ENCODE measurements at places on chromosomes 2 and 18. TPM values are rescaled to one million over a fixed set of nuclear protein-coding genes. Genes with fewer than 3 reads are reported as not detected.

DNA sequence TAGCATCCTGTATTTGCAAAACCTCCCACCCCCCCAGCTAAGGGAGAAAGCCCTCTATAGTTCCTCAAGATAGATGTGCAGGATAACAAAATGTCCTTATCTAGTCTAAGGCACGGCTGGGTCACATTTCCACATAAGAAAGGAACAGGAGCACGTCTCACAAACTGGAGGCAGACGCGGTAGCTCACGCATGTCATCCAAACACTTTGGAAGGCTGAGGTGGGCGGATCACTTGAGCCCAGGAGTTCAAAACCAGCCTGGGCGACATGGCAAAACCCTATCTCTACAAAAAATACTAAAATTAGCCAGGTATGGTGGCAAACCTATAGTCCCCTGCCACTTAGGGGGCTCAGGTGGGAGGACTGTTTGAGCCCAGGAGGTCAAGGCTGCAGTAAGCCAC lies 9.3 kb downstream of the SF3B1 start:
- DNase-seq, result no peak

The SELENOI gene
- 20.6 TPM for total RNA-seq

The SPAG16 gene
- total RNA-seq, result 32.6 TPM

DNA sequence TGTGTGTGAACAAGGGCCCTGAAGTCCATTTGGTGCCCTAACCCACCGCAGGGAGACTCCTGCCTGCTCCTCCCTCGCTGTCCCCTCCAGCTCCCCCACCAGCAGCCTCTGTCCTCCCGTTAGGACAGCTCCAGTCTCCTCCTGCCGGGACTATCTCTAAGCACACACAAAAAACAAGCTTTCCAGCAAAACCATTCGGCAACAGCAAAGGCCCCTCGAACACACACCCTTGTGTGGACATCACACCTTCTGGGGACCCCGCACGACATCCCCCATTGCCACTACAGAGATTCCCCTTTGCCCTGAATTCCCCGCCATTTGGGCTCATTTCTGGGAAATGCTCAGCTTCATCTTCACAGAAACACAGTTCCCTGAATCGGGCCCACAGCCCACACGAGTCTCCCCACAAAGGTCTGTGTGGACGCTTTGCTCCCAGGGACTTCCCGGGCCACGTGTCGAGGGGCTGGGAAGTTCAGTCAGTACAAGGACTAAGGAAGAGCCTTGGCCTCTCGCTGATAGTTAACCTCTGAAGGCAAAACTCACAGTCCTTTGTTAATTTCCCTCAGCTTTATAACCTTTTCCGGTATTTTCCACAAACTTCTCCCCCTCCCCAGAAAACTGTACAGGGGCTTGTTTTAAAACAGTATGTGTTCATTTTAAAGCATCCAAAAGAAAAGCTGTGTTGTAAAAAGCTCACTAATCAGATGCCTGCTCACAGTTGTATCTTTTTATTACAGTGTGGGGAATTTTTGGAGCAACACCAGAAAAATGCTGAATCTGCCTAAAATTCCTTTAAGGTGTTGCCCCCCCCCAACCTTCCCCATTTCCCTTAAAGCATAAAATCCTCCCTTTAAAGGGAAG lies 25.9 kb downstream of the SMAD7 start:
- DNase-seq, result no peak

DNA sequence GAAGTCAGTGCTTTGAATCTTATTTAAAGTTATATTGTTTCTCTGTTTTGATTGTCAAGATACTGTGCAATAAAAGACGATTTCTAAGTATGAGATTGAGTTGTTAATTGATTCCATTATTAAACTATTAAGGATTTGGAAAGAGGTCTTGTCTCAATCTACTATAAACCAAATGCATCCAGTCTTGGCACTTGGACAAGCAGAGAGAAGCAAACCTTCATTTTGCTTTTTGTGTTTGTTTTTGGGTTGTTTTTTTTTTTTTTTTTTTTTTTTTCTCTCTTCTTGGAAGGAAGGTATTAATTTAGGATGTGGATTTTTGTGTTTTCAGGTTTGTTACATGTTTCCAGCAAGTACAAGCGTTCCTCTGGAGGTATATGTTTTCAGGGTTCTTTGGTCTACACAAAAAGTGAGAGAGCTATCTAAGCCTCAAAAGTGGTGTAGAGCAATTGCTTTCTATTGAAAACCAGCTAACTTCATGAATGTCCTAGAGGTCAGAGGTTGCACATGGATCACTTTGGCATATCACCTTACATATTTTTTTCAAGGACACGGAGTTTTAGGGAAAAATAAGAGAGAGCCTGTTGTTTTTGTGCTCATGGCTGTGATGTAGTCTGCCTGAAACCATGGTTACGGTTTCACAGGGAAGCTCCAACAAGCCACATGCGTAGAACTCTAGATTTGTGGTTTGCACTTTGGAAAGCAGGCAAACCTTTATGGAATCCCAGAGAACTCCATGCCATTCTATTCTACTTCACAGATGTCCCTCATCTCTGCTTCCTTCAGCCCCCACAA lies 1.8 kb downstream of the PRKCE start:
- DNase-seq, result peak; percentile 13

GRCh38 chr2:36729067-36729466 lies 32.6 kb downstream of the VIT start:
- no peak for DNase-seq

DNA sequence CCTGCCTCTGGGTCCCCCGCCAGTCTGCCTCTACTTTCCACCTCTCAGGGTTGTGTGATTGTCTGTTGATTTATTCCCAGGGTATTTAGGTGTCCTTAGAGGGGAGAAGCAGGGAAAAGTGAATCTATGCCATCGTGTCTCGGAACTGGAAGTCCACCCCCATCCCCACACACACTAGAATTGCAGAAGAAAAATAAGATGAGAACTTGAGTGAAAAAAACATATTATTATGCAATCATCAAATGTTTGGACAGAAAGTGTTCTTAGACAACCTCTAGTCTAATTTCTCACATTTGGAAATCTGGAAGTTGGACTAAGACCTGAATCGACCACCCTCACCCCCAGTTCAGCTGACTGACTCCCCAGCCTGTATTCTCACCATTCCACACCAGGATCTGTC lies 14.1 kb upstream of the CASP8 start:
- no peak for DNase-seq

The MPP4 gene
- total RNA-seq, result 0.51 TPM

DNA sequence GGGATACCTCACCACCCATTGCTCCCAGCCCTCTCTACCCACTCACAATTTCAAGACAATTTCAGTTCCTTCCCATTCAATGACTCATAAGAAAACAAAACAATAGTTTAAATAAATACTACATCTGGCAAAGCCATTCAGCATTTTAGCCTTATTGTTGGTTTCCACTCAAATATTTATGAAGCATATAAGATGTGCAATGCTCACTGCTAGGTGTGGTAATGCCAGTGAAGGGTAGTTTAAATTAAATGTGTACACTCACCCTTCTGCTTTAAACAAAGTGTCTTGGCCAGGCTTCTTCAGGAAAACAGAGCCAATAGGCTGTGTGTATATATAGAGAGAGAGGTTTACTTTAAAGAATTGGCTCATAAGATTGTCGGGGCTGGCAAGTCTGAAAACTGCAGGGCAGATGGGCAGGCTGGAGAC lies 37.0 kb downstream of the INO80C start:
- no peak for DNase-seq

DNA sequence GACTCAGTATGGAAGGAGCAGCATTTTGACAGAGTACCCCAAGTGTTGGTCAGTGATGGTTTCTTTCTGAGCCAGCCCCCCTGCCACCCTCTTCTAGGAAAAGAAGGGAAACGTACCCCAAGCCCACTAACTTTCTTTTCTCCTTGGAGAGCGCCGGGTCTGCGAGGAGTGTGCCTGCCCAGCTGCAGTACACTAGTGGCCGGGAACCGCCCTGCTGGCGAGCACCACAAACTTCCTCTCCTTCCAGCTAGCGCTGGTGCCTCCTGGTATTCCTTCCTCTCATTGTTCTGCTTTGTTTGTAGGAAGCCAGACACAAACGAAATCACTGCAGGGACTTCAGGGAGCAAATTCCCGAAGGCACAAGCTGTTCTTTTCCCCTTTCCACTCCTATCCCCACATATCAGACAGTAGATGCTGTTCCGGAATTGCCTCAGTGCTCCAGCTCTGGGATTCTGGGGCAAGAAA lies 1.8 kb downstream of the CCDC85A start:
- DNase-seq, result peak; percentile 25

DNA sequence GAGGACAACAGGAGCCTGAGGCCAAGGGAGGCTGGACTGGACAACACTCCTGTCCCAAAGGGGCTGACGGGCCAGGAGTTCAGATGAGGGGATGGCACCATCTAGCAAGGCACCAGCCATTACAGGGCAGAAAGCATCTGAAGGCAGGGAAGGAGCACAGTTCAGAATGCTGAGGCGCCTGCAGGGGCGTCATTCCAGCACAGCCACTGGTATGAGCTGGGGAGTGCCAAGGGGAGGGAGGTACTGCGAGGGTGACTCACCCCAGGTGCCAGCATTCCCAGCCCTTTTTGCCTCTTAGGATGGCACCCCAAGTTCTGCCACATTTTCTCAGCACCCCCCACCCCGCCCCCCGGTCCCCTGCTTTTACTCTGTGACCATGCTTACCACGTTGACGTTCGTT lies 129.8 kb upstream of the EPAS1 start:
- no peak for DNase-seq

- DNase-seq, result no peak
Measured at GRCh38 chr2:136019825-136020224, 34.4 kb upstream of the DARS1 start.

DNA sequence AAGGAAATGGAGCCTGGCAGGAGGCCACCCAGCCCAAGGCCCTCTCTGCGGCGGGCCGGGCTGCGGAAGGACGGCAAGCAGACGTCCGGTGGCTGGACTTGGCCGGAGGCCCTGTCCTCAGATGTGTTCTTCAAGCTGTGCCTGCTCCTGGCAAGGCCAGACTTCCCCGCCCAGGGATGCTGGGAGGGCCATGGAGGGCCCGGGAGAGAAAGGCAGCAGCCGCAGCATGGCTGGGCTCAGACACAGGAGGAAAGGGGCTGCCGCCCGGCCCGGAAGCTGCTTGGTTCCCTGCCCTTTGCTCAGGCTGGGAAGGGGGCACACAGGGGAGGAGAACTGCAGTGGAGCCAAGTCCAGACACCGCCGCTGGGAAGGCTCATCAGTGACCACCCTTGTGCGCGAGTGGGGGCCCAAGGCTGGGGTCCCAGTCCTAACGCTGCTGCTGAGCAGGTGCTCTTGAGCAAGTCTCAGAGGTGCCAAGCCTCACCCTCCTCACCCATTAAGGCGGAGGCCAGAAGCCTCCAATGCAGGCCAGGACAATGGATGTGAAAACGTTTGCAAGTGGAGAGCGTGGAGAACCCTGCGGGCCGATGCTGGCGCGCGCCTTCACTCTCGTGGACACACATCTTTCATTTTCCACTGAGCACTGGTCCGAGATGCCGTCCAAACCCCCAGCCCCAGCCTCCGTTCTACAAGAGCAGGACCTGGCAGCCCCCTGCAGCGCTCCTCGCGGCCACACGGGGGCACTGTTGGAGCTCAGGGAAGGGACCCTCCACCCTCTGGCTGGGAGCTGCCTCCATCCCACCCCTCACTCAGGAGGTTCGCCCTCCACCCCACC lies 7.9 kb downstream of the CROCC2 start:
- DNase-seq, result peak; percentile 81

DNA sequence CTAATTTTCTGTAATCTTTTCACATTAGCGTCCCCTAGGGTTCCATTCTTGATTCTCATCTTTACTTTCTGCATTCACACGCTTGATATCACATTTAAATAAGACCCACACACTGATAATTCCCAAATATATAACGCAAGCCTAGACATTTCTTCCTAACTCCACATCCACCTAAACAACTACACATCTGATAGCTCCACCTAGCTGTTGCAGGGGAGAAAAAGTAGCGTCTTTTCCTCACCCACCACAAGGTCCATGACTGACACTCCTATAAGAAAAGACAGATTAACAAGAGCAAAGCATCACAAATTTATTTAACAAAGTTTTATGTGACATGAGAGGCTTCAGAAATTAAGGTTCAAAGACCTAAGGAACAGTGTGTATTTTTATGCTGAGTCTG lies 862.2 kb upstream of the DDX18 start:
- peak; percentile 2 for DNase-seq

GRCh38 chr2:44680424-44680971 lies 261.0 kb upstream of the SIX3 start:
- DNase-seq, result no peak

DNA sequence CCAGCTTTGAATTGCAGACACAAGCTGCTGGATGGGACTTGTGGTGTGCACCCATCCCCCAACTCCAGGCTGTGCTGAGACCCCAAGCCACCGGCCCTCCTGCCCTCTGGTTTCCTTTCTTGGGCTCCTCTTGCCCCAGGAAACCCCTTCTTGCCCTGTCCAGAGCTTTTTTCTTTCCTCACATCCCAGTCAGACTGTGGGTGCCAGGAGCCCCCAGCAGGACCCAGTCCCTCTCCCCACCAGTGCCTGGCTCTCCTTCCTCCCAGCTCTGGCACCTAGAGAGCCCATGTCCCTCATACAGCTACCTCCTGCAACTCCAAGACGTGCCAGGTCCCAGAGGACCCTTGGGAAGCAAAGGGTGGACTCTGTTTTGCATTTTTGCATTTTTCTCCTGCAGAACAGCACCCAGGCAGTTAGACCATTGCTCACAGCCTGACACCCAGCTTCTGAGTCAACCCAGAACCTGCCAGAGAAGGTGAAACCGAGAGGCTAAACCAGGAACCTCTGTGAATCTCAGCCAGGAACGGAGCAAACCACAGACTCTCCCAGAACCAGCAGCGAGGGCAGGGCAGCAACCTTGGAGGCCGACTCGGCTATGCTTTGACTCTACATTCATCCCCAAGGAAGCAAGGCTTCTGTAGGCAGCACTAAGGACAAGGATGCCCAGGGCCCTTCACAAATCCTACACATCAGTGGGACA lies 221.1 kb downstream of the ANAPC1 start:
- no peak for DNase-seq

The USP37 gene
- total RNA-seq, result 30.8 TPM
